ENCODE measurements at places on chromosomes 4 and X. TPM values are rescaled to one million over a fixed set of nuclear protein-coding genes. Genes with fewer than 3 reads are reported as not detected.

Gene FREM3
- total RNA-seq = not detected

Gene KLB
- total RNA-seq = not detected

Gene TMEM156
- 0.50 TPM for total RNA-seq

Gene CCDC158
- total RNA-seq = 1.8 TPM

Gene MAGEA2
- total RNA-seq = not detected

Gene TMEM271
- not detected for total RNA-seq

Gene MAGEB4
- not detected for total RNA-seq

DNA sequence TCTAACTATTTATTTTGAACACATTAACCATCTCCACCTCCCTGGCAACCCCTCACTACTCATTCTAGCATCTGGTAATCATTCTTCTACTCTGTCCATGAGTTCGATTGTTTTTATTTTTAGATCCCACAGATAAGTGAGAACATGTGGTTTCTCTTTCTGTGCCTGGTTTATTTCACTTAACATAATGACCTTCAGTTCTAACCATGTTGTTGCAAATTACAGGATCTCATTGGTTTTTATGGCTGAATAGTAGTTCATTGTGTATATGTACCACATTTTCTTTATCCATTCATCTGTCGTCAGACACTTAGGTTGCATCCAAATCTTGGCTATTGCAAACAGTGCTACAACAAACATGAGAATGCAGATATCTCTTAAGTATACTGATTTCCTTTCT is 33.4 kb upstream of the FAM47B start:
- H3K4me1 ChIP-seq = no peaks in the 10 kb centered on the region
- H3K27me3 ChIP-seq = no peaks in the 10 kb centered on the region
- no peak overlapping the region for H3K27ac ChIP-seq
- H3K4me3 ChIP-seq = no peak overlapping the region
- no peak for DNase-seq
- H3K36me3 ChIP-seq = no peaks in the 10 kb centered on the region

GRCh38 chrX:57367649-57368048 is 81.1 kb downstream of the FAAH2 start:
- no peaks in the 10 kb centered on the region for H3K36me3 ChIP-seq
- no peak for DNase-seq
- no peaks in the 10 kb centered on the region for H3K4me1 ChIP-seq

- H3K4me1 ChIP-seq = peaks cover 41% of the 10 kb centered on the region
- H3K36me3 ChIP-seq = no peaks in the 10 kb centered on the region
- no peak for DNase-seq
- H3K4me3 ChIP-seq = no peak overlapping the region
- no peaks in the 10 kb centered on the region for H3K27me3 ChIP-seq
These were observed 63.7 kb downstream of the SORCS2 start for GRCh38 chr4:7255996-7256395.

GRCh38 chrX:53656845-53657244 is 29.7 kb downstream of the HUWE1 start:
- H3K4me1 ChIP-seq = peaks cover 10% of the 10 kb centered on the region
- H3K36me3 ChIP-seq = peaks cover 6% of the 10 kb centered on the region
- no peak overlapping the region for H3K4me3 ChIP-seq
- H3K27me3 ChIP-seq = no peaks in the 10 kb centered on the region

DNA sequence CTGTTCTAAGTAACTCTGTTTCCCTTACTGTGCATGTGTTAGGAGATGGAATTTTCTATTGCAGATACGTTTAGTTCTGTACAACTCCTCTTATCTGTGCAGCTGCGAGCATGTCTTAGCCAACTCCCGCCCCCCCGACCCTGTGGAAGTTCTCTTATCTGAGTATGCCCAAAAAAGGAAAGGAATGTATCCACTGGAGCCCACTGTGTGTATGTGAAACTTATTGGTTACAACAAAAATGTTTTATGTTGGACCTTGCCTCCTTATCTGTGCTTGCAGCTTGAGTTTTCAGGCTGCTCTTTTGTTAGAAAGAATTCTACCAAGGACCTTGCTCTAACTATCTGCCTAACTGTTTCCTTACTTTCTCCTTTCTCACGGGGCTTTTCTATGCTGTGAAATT is 24.2 kb upstream of the DCAF8L2 start:
- H3K36me3 ChIP-seq = no peaks in the 10 kb centered on the region
- no peak overlapping the region for H3K4me3 ChIP-seq
- no peaks in the 10 kb centered on the region for H3K27me3 ChIP-seq
- no peak for DNase-seq
- no peaks in the 10 kb centered on the region for H3K4me1 ChIP-seq

GRCh38 chrX:115018944-115019343 is 1.5 kb upstream of the IL13RA2 start:
- H3K4me1 ChIP-seq = no peaks in the 10 kb centered on the region
- no peaks in the 10 kb centered on the region for H3K27me3 ChIP-seq
- H3K36me3 ChIP-seq = no peaks in the 10 kb centered on the region

- H3K4me3 ChIP-seq = no peak overlapping the region
- no peaks in the 10 kb centered on the region for H3K27me3 ChIP-seq
- H3K4me1 ChIP-seq = peaks cover 11% of the 10 kb centered on the region
- H3K27ac ChIP-seq = no peak overlapping the region
- no peak for DNase-seq
These were observed 2.1 kb upstream of the GPC4 start for GRCh38 chrX:133417364-133417763.

DNA sequence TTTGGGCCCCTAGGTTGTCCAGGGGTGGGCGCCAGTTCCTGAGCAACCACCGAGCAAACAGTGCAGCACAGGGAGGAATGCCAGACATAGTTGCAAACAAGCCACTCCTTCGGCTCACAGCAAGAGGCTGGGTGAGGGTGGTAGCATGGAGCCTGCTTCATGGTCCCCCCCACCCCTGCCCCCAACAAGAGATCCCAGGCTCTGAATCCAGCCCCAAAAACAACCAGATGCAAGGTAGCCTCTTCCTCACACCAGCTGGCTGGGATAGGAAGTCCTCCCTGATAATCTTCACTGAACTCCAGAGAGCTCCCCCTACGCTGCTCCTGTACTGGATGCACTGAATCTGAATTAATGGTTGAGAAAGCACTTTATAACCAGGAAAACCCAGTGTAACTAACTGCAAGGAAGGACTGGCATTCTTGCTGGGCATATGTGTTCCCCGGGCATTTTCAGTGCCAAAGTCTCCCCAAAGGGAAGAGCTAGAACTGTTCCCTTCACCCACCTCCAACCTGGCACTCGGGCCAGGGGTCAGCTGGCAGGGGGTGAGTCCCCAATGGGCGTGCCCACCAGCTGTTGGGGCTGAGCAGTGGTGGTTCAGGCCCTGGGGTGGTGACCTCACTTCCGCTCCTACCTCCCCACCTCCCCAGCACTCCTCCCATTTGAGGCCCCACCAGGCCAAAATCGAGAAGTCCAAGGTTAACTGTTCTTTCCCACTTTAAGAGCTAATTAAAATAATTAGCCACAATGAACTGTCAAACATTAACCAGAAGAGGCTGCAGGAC is 1.5 kb downstream of the ELF4 start:
- peaks cover 20% of the 10 kb centered on the region for H3K4me1 ChIP-seq
- no peak for DNase-seq
- H3K27ac ChIP-seq = peak overlapping the region; percentile 87
- no peaks in the 10 kb centered on the region for H3K27me3 ChIP-seq

DNA sequence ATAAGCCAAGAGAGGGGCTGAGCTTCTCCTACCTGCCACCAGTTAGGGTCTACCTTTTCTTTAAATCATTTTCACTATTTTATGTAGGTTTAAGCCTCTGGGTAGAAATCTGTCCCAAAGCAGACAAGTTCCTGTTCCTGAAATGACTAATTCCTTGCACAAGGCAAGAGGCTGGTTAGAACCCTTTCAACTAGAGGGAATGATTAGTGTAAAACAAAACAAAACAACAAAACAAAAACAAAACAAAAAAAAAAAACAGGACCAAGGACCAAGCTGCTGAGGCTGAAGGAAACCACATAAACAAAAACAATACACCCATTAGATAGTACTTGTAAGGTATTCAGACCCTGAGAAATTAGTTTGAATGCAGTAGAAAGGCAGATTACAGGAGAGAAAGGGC is 62.7 kb downstream of the MAML3 start:
- peak overlapping the region; percentile 24 for H3K27ac ChIP-seq
- no peak for DNase-seq
- H3K4me3 ChIP-seq = no peak overlapping the region
- H3K27me3 ChIP-seq = no peaks in the 10 kb centered on the region

- no peak for DNase-seq
- no peaks in the 10 kb centered on the region for H3K27me3 ChIP-seq
- no peaks in the 10 kb centered on the region for H3K36me3 ChIP-seq
These were observed 51.7 kb downstream of the SLC7A11 start for GRCh38 chr4:138190452-138190858.

DNA sequence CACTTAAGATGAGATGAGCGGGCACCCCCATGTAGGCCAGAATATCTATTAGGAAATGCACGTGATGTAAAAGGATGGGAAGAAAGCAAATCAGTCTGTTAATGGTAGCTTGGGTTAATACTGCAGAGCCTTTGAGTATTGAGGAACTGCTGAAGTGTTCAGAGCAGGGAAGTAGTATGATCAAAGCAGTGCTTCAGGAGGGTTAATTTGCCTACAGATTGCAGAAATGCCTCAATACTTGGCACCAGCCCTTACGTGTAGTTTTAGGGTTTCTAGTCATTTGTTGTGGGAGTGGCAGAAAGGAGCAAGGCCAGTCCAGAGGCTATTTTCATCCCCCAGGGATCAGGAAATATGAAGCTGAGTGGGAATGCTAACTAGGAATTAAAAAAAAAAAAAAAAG is 19.7 kb downstream of the ZFX start:
- H3K4me1 ChIP-seq = peaks cover 44% of the 10 kb centered on the region
- H3K27me3 ChIP-seq = no peaks in the 10 kb centered on the region
- DNase-seq = no peak
- no peak overlapping the region for H3K4me3 ChIP-seq
- no peak overlapping the region for H3K27ac ChIP-seq

- no peak overlapping the region for H3K4me3 ChIP-seq
- DNase-seq = no peak
- H3K27ac ChIP-seq = no peak overlapping the region
- no peaks in the 10 kb centered on the region for H3K4me1 ChIP-seq
- no peaks in the 10 kb centered on the region for H3K36me3 ChIP-seq
These were observed 15.6 kb upstream of the BBS12 start for GRCh38 chr4:122716825-122717448.

GRCh38 chrX:72094894-72095293 is 36.8 kb downstream of the RTL5 start:
- no peaks in the 10 kb centered on the region for H3K27me3 ChIP-seq
- no peak for DNase-seq
- no peaks in the 10 kb centered on the region for H3K36me3 ChIP-seq

- no peak for DNase-seq
- H3K36me3 ChIP-seq = no peaks in the 10 kb centered on the region
- H3K27ac ChIP-seq = no peak overlapping the region
- H3K27me3 ChIP-seq = no peaks in the 10 kb centered on the region
These were observed 471.9 kb downstream of the PDGFC start for GRCh38 chr4:156499684-156500083.

GRCh38 chr4:159358226-159358625 is 255.3 kb downstream of the RAPGEF2 start:
- H3K27ac ChIP-seq = no peak overlapping the region
- peaks cover 8% of the 10 kb centered on the region for H3K4me1 ChIP-seq
- peaks cover 86% of the 10 kb centered on the region for H3K36me3 ChIP-seq
- H3K4me3 ChIP-seq = no peak overlapping the region
- no peaks in the 10 kb centered on the region for H3K27me3 ChIP-seq
- no peak for DNase-seq

DNA sequence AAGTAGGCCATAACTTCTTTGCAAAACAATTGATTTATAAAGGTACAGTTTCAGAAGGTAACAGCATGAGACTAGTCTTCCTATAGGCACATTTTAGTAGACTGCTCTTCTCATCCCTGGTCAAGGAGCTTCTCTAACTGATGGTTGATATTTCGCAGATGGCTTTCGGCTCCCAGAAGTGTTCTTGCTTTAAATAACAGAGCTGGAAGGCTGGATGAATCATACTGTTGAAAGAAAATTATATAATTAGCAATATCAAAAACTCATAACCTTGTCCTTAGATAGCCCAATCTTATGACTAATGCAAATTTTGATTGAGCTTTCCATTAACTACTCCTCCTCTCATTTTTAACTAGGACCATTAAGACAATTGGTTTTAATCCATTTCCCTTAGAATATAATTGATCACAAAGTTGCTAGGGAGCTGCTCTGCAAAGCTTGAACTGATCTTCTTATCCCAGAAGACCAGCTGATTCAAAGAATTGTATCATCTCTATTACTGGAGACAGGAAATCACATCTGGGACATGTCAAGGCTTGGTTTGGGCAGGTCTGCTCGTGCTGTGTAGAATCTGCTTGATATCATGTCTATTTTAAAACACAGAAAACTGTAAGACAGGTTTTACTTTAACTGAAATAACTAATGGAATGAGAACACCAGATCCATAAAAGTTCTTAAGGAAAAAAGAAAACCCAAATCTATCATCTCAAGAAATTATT is 38.6 kb downstream of the CENPU start:
- H3K27me3 ChIP-seq = no peaks in the 10 kb centered on the region
- H3K36me3 ChIP-seq = no peaks in the 10 kb centered on the region
- peaks cover 22% of the 10 kb centered on the region for H3K4me1 ChIP-seq
- peak overlapping the region; percentile 39 for H3K27ac ChIP-seq
- no peak for DNase-seq
- no peak overlapping the region for H3K4me3 ChIP-seq

DNA sequence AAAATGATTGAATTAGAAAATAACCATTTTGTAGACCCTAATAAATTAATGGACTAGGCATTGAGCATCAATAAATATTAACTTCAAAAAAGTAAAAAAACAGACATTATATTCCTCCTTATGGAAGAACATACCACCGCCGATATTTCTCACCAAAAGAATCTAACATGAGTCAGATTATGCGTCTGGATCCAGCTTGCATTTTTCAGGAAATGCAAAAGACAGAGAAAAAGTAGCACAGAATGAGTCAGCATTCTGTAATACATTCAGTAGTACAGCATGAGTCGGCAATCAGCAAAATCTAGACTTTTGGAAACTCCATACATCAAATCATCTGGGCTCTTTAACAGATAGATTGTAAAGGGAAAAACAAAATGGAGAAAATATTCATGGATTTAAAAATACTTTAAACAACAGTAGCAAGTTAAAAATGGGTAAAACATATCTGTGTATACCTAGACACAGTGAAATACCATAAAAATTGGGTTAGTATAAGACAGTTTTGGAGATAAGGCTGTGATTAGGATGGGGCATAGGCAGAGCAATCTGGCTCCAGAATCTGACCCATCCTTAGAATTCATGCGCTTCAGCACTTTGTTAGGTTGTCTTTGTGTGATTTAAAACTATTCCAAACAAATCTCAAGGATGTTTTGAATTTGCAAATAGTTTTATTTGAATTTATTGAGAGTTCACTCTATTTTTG is 633.0 kb upstream of the FAM241A start:
- H3K27ac ChIP-seq = no peak overlapping the region
- DNase-seq = no peak
- H3K4me1 ChIP-seq = no peaks in the 10 kb centered on the region
- no peaks in the 10 kb centered on the region for H3K36me3 ChIP-seq
- H3K27me3 ChIP-seq = no peaks in the 10 kb centered on the region

- no peak overlapping the region for H3K4me3 ChIP-seq
- H3K27me3 ChIP-seq = no peaks in the 10 kb centered on the region
- H3K27ac ChIP-seq = no peak overlapping the region
- no peak for DNase-seq
- no peaks in the 10 kb centered on the region for H3K36me3 ChIP-seq
These were observed 842.1 kb upstream of the HTR2C start for GRCh38 chrX:113741744-113742143.

Data from esophagus muscularis mucosa (tissue), 4 donors.